ENCODE measurements at places on chromosomes 6 and 20. TPM values are rescaled to one million over a fixed set of nuclear protein-coding genes. Genes with fewer than 3 reads are reported as not detected.

The SLC26A8 gene
- not detected for total RNA-seq

The RIPOR3 gene
- 5.0 TPM for total RNA-seq

The SLC32A1 gene
- not detected for total RNA-seq

The MYCT1 gene
- 18.3 TPM for total RNA-seq

The PDYN gene
- not detected for total RNA-seq

The KIF25 gene
- 1.8 TPM for total RNA-seq

The SLC35F1 gene
- total RNA-seq: 1.9 TPM

The RNF182 gene
- 0.53 TPM for total RNA-seq

The JPH2 gene
- 76.8 TPM for total RNA-seq

The SLC17A2 gene
- total RNA-seq: not detected

The SYNJ2 gene
- 8.7 TPM for total RNA-seq

The SPEF1 gene
- total RNA-seq: 0.09 TPM

The PKIB gene
- 1.6 TPM for total RNA-seq

The RAB44 gene
- total RNA-seq: 0.04 TPM

The PNPLA1 gene
- total RNA-seq: not detected

The HLA-DPB1 gene
- total RNA-seq: 12.1 TPM

The POLR3F gene
- 10.5 TPM for total RNA-seq

The FGD2 gene
- 4.1 TPM for total RNA-seq

The CRIP3 gene
- total RNA-seq: 1.1 TPM

The BTNL2 gene
- not detected for total RNA-seq

The FBXO5 gene
- total RNA-seq: 12.4 TPM

The OR12D2 gene
- not detected for total RNA-seq

The MRPL14 gene
- 55.0 TPM for total RNA-seq

The VNN1 gene
- total RNA-seq: 0.13 TPM

The ATAT1 gene
- total RNA-seq: 5.6 TPM

The ABHD16B gene
- not detected for total RNA-seq

The TRIM15 gene
- not detected for total RNA-seq

The SAMD10 gene
- 1.5 TPM for total RNA-seq

The FITM2 gene
- 6.8 TPM for total RNA-seq

The YTHDF1 gene
- total RNA-seq: 16.8 TPM

The EDN1 gene
- 3.3 TPM for total RNA-seq

The CNBD2 gene
- total RNA-seq: 5.5 TPM

The SYCP2 gene
- total RNA-seq: 3.1 TPM

The TRIM31 gene
- total RNA-seq: not detected

The RBCK1 gene
- total RNA-seq: 31.0 TPM

The ZC2HC1B gene
- total RNA-seq: 0.53 TPM

The CRISP2 gene
- total RNA-seq: not detected

The BPIFB4 gene
- 0.09 TPM for total RNA-seq

The DLK2 gene
- 2.0 TPM for total RNA-seq

The BAG2 gene
- total RNA-seq: 10.2 TPM

The NFYA gene
- 14.4 TPM for total RNA-seq

The PHACTR3 gene
- 7.0 TPM for total RNA-seq

The OR2B6 gene
- total RNA-seq: 0.09 TPM

The TSPO2 gene
- 0.22 TPM for total RNA-seq

The DNAH8 gene
- 2.2 TPM for total RNA-seq

The AP5S1 gene
- total RNA-seq: 9.2 TPM

The MDN1 gene
- total RNA-seq: 24.4 TPM

The SIRPD gene
- not detected for total RNA-seq

The NRSN1 gene
- not detected for total RNA-seq

The CHRNA4 gene
- 0.71 TPM for total RNA-seq

The AGER gene
- 3.7 TPM for total RNA-seq

Measured in muscle of leg (tissue), 16 donors.